ENCODE measurements at places on chromosomes 12 and 14.

DNA sequence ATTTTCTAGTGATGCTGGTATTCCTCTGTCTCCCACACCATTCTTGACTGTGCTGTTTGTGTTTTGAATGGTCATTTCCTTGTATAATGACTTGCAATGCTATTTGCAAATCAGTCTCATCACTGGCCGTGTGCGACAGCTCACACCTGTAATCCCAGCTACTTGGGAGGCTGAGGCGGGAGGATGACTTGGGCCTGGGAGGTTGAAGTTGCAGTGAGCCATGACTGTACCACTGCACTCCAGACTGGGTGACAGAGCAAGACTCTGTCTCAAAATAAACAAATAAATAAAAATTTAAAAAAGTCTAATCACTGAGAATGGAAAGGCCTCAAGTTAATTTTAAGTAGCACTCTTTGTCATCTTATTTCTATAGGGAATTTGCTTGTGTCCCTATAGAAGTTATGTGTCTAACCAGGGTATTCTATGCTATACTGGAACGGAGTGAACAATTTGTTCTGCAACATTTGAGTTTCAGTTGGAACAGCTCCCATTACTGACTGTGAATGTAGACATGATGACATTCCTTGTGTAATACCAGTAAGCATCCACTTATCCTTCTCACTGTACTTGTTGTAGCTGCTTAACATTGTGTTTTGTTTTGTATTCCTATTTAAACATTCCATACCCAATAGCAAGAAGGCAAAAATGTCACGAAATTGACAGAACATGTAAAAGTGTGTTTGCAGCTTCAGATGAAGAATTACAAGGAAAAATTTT, 126.3 kb downstream of the MGST1 start:
- no peak for DNase-seq

GRCh38 chr14:96682401-96682800, 114.8 kb upstream of the VRK1 start:
- DNase-seq: no peak

- DNase-seq: no peak
These were observed at the start of gene OR11H6 for GRCh38 chr14:20223410-20223809. TSS of gene OR11H6 (plus strand) at chr14:20223710. CDS start at chr14:20223710, 0 bp downstream.

DNA sequence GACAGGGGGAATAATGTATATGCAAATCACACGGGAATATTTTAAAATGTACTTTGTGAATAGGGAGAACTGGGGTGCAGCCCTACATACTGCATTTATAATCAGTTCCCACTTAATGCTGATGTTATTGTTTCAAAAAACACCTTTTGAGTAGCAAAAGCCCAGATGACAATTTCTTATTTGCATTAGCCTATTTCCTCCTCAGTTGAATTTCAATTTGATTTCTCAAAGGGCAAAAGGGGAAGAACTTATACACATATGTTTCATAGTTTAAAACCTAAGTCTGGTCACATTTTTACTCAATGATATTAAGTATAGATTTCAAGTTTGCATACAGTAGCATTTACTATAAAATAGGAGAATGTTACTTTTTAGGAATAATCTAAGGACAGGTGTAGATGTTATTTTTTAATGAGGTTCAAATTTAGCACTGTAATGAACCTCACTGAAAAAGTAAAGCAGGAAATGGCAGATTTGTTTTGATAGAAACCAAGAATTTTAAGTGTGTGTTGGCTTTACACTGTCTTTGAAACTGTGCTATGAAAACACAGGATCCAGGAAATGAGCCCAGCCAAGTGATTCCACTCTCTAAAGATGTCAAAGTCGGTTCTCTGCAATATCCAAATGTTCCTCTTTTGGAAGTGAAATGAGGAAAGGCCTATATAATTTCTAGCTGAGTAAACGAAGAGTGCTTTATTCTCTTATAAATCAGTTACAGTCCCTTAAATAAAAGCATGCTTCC, 367.4 kb downstream of the BTG1 start:
- DNase-seq: no peak

DNA sequence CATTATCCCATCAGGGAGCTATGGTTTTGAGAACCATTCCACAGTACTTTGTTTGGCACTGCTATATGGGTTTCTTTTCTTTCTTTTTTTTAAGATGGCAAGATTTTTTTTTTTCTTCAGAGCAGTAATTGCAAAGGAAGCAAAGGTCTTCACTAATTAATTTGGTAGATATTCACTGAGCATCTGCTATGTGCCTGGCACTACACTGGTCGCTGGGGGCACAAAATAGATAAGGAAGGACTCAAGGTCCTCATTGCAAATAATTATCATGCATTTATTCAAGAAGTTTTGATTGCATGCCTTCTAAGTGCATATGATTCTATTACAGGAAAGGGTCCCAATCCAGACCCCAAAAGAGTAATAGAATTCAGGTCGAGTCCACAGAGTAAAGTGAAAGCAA, 10.0 kb upstream of the ATP2A2 start:
- no peak for DNase-seq

GRCh38 chr12:70557583-70558191, 79.5 kb downstream of the PTPRB start:
- DNase-seq: no peak

GRCh38 chr12:79187032-79187431, 322.5 kb downstream of the SYT1 start:
- no peak for DNase-seq

DNA sequence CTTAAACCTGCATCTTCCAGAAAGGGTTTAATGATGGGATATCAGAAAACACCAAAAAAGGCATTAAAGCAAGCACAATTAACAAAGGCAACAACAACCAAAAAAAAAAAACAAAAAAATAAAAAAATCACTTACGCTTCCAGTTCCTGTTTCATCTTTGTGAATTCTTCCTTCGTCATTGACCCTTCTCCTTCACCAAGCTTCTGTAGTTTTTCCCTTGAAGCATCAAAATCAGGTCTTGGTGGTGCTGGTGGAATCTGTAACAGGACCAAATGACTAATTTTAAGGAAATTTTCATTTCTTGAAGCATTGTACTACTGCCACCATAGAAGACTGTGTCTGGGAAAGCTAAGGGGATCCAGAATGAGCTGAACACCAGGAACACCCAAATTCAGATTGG, 24.5 kb downstream of the SNX6 start:
- DNase-seq: no peak
